OCI-LY7 (cell line): ENCODE measurements at places on chromosomes 16 and 17.

- no peak for DNase-seq
Measured at GRCh38 chr16:3922241-3922640, 41.7 kb upstream of the CREBBP start.

DNA sequence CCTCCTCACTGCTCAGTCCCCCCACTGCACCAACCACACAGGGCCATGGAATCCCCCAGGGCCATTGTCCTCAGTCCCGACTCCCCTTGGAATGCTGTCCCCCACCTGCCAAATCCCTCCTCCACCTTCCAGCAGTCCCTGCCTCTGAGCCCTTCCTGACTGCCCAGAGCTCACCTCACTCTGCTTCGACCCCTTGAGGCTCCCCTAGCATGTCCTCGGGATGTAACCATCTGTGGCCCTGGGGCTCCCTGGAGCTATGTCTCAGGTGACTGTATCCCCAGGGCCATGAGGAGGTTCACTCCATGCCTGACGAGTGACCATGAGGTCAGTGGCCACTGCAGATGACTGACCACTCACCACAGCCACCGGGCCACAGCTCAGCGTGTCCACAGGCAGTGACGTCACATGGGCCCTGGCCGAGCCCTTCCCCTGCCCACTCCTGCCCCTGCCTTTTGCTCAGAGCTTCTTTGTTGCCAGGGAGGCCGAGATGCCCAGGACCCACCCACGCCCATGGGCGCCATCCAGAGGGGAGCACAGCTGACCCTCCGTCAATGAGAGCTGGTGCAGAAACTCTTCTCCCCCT, 7.7 kb upstream of the PIEZO1 start:
- DNase-seq = no peak

DNA sequence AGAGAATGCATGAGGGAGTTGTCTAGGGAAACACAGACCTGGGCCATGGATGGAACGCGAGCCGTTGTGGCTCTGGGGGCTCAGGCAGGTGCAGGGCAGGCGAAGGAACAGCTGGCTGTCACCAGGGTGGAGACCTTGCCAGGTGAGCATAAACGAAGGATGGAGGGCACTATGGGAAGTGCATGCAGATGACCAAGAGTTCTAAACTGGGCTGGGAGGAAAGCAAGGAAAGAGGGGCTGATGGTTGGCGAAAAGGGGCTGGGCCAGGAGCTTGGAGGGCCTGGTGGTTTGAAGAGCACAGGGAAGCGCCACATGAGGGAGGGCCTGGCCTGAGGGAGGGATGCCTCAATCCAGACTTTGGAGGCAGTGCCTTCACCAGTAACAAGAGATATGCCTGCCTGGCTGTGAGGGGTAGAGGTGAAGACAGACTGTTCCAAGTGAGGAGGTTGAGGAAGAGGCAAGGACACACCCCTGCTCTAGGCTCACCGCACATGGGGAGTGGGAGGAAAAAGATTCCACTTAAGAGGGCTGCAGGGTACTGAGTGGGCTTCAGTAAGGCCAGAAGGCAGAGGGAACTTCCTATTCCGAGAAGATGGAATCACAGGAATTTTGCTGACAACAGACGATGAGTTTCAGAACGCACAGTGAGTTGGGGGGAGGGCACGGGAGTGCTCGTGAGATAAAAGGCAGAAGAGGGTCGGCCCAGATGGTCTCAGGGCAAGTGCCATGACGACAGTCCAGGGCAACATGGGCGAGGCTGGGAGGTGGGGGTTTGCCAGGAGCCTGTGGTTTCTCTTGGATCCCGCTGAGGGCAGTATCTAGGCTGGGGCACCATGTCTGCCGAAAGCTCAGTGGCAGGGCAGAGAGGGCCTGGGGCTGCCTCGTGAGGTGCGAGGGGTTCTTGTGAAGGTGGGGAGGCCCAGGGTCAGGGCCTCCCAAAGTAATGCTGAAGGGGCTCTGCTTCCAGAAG, 20.6 kb downstream of the B9D1 start:
- DNase-seq = no peak

- no peak for DNase-seq
Measured at GRCh38 chr16:12507366-12507765, 296.3 kb downstream of the CPPED1 start.

DNA sequence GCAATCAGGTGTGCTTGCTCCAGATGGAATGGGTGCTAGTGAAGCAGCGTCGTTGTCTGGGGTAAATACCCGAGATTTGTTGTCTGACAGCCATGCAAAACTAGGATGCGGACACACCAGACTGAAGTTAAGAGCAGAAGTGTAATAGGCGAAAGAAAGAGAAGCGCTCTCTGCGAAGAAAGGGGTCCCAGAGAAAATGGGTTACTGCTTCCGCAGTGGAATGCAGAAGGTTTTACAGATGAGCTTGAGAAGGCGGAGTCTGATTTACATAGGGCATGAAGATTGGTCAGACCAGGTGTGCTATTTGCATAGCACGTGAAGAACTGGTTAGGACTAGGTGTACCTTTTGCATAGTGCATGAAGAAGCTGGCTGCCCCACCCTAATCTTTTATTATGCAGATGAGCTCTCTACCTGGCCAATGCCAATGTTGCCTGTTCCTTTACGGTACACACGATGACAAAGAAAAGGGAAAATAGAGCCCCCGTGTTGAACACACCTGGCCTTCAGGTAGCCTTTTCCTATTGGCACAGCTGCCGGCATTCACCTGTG, 32.0 kb upstream of the SNN start:
- no peak for DNase-seq

DNA sequence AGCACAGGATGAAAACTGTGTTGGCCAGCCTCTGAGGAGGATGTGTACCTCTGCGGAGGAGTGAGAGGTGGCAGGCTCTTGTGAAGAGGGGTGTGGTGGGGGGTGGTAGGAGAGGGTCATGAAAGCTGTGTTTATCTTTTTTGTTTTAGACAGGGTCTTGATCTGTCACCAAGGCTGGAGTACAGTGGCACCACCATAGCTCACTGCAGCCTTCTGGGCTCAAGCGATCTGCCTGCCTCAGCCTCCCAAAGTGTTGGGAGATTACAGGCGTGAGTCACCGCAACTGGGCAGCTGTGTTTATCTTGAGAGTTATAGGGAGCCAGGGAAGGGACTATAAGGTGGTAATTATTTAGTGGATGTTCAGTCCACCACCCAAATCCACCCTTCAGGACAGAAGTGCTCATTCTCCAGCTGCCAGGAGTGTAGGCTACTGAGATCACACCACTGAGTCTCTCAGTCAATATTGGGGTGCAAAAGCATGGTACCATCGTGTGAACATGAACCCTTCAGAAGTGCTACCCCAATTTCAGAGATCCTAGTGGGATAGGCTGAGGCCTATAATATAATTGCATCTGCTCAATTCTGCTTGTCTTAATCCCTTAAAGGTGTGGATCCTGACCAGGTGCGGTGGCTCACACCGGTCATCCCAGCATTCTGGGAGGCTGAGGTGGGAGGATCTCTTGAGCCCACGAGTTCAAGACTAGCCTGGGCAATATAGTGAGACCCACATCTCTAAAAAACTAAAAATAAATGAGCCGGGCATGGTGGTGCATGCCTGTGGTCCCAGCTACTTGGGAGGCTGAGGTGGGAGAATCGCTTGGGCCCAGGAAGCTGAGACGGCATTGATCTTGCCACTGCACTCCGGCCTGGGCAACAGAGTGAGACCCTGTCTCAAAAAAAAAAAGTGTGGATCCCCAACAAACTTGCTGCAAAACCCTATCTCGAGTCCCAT, 788 bp upstream of the EXOC3L1 start:
- no peak for DNase-seq
